ENCODE measurements at places on chromosomes 6 and 20.

- DNase-seq: no peak
Observed at GRCh38 chr6:97214671-97215070, 68.3 kb downstream of the MMS22L start.

DNA sequence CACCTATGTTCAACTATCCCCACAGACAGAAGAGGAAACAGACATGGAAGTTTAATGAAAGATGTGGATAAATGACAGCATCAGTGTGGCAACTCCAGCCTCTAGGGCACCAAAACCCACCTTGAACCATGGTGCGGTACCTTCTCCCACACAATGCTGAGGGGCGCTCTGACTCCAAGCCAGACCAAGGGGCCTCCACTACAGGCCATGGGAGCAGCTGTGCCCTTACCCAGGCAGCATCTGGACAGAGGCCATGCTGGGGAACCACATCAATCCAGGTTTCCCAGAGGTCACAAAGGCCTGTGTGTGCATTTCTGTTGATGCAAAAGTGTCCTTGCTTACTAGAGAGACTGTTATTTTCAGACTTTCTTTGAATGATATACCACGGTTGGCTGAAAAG lies 4.1 kb downstream of the PRR18 start:
- DNase-seq: no peak

- DNase-seq: no peak
Observed at GRCh38 chr20:1462001-1462400, 4.6 kb downstream of the NSFL1C start.

DNA sequence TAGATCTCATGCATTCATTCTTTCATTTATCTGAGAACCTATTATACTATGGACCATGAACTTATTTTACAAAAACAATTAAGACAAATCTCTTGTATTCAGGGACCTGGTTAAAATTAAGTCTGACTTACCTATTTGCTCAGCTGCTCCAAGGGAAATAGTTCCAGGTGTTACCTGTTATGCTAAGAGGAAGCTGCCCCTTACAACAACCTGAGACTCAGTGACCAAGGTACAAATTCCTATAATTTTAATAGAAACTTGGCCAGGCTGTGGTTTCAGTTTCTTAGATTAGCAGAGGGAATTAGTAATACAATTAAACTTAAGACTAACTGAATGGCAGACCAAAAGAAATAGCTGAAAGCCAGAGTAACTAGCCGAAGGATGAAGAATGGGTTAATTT lies 48.2 kb upstream of the GMPR start:
- DNase-seq: no peak

DNA sequence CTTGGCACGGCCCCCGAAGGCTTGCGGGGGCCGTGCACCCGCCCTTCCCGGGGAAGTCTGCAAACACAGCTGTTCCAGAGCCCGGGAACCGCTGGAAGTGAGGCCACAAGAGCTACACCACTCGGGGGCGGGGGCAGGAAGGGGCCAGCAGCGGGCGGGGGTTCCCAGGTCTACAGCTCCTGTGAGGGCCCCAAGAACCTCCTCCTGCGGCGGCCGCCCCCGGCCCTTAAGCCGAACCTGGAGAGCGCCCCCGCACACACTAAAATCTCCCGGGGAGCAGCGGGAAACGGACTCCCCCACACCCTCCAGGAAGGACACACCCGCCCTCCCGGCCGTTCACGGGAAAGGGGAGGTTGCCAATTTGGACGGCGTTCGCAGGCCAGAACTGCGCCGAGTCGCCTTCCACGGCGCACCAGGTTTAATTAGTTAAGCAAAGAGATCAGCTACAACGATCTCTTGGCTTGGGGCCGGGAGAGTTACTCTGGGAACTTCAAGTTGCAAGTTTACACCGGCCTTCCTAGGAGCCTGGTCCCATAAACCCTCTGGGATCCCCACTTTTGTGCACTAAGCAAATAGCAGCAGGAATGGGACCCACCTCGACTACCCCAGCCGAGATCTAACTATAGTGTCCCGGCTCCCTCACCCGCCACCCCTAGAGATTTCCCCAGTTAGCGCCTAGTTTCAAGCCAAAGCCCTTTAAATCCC lies 1.7 kb downstream of the JAG1 start:
- DNase-seq: no peak

DNA sequence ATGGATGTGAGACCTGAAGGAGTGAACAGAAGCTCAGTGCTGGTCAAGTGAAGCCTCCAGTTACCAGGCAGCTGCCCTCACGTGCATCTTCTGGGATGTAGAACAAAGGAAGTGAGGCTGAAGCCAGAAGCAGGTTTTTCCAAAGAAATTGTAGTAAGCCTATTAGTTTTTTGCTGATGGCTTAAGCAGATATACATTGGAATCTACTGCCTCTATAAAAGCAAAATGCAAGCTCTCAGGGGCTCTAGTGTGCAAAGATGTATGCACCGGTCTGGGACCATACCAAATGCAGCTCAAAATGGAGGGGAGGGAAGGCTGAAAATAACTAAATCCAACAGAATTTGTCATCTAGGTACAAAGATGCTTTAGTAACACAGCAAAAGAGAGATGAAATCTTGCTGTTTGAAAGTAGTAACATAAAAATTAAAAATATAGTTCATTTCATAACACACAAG lies 77.0 kb downstream of the DTNBP1 start:
- no peak for DNase-seq

DNA sequence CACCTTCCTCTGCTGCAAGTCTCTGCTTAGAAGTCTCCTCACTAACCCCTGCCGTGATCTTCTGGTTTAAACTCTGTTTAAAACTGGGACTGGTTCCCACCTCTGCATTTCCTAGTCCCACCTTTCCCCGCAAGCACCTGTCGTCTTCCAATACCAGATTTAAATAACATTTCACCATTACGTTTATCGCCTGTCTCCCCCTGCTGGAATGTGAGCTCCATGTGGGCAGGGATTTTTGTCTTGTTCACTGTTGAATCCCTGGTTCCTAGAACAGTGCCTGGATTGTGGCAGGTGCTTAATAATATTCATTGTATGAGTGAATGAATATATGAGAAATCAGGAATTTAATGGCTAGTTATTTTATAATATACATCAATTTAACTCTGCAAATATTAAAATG lies 2.7 kb downstream of the GUCA1A start:
- DNase-seq: no peak

Measured in effector CD4-positive, alpha-beta T cell (primary cell).